ENCODE measurements at places on chromosomes 2 and 18.

GRCh38 chr2:10395893-10396292, 52.2 kb downstream of the ODC1 start:
- no peak for DNase-seq

DNA sequence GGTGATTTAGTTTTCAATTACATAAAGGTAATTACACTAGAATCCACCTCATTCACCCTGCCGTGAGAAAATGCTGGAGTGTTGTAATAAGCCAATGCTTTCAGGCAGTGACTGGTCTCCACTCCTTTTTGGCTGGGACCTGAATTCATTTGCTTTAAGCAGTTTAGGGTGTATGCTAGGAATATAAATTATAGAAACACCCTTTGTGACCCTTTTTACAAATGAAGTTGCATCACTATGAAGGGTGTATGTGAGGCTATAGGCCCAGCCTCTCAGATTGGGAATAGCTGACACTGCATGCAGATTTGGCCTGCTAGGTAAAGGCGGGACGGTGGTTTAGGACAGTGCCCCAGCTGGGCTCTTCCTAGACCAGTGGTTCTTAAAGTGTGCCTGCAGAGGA, 50.8 kb upstream of the NFE2L2 start:
- DNase-seq, result no peak

DNA sequence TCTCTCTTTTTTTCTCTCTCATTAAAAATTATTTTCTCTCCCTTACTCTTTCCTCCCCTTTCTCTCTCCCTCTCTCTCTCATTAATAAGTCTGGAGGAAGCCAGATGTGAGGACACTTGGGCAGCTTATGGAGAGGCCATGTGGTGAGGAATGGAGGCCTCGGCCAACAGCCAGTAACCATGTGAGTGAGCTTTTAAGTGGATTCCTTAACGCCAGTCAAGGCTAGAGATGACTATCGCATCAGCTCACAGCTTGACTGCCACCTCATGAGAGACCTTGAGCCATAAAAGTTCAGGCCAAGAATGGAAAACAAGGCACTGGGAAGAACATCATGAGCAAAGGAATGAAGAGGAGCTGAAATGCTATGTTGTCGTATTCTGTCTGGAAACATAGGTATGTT, 39.1 kb downstream of the ETAA1 start:
- no peak for DNase-seq

GRCh38 chr2:165407466-165407865, 62.0 kb upstream of the CSRNP3 start:
- no peak for DNase-seq

Measured in NCI-H345 (cell line).